Glutamatergic neuron (in vitro differentiated cells): ENCODE measurements at places on chromosomes 1 and 21.

DNA sequence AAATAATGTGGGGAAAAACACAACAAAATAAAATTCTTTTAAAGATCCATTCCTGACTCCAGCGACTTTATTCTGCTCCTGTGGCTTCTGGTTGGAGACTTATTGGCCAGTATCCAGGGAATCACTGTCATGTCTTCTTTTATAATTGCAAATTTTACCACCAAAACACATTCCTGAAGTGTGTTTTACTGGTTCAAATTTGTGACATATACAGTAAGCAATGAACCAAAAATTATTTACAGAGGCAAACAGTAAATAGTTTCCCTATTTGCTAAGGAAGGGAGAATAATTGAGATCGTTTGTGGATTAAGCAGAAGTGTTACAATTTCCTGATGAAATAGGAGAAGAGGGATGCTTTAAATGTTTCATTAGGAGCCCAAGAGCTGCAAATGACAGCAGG lies 118.7 kb downstream of the ZNF281 start:
- peaks cover 22% of the 10 kb centered on the region for H3K4me1 ChIP-seq
- no peak for DNase-seq
- H3K36me3 ChIP-seq: no peaks in the 10 kb centered on the region

- peaks cover 12% of the 10 kb centered on the region for H3K4me1 ChIP-seq
- H3K4me3 ChIP-seq: no peak overlapping the region
- no peaks in the 10 kb centered on the region for H3K36me3 ChIP-seq
- no peak for DNase-seq
- no peak overlapping the region for H3K27ac ChIP-seq
Observed at GRCh38 chr1:17113963-17114362, 5.3 kb downstream of the PADI2 start.

GRCh38 chr1:168340781-168341482 lies 60.3 kb downstream of the TBX19 start:
- no peak overlapping the region for H3K27ac ChIP-seq
- H3K4me3 ChIP-seq: no peak overlapping the region
- no peak for DNase-seq

DNA sequence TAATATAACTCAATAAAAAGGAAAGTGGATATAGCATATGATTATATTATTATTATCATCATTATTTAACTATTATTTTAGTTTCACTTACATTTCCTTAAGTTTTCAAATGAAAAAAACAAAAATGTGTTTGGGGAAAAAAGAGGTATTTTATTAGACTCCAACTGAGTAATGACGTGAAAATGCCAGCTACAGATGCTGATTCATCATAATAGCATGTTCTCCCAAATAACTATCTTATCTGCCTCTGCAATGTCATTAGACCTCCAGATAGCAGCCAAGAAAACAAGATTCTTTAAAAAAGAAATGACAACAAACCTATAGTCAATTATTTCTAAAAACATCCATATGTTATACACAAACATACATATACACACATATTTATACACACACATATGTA lies 1071.9 kb upstream of the TMPRSS15 start:
- H3K4me3 ChIP-seq: no peak overlapping the region
- H3K27me3 ChIP-seq: no peaks in the 10 kb centered on the region
- H3K4me1 ChIP-seq: no peaks in the 10 kb centered on the region
- H3K36me3 ChIP-seq: no peaks in the 10 kb centered on the region

DNA sequence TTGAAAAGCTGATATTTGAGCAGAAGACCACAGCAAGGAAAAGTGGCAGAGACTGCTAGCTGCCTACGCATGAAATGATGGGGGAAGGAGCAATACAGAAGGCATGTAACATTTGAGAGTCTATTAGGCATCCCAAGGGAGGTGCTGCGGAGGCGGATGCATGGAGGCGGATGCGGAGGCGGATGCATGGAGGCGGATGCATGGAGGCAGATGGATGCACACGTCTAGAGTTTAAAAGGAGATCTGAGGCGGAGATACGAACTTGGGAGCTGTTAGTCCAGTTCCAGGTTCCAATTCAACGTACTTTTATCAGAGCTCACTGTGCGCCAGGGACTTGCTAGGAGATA lies 744 bp upstream of the DDX20 start:
- peak overlapping the region; percentile 94 for H3K4me3 ChIP-seq
- peaks cover 20% of the 10 kb centered on the region for H3K4me1 ChIP-seq

DNA sequence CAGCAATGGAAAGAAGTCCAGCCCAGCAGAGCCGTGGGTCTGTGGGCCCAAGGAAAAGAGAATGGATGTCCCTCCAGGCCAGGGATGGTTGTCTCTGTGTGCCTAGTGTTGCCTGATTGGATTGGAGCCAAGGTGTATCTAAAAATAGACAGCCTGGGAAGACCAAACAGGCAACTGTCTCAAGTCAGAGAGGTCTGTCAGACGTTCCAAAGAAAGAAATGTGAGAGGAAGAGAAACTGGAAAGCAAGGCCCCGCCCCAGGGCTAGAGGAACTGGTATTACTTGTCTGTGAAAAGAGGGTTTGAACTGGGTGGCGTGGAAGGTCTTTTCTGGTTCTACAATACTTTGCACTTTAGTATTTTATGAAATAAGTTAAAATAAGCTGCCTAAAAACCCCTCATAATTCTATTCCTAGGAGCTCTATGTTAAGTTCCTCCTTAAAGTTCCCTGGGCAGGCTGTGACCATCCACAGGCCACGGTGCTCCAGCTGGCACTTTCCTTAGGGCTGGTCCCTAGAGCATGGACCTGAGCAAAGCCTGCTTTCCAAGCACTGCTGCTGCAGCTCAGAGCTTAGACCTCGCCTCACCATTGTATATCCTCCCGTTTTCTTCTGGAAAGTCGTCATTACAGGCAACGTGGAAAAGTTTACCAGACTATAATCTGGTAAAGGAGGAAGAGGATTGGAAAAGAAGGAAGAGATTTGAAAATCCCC lies 151.6 kb downstream of the DISC1 start:
- peaks cover 33% of the 10 kb centered on the region for H3K4me1 ChIP-seq
- no peak overlapping the region for H3K4me3 ChIP-seq
- no peaks in the 10 kb centered on the region for H3K36me3 ChIP-seq
- no peak for DNase-seq
- peaks cover 6% of the 10 kb centered on the region for H3K27me3 ChIP-seq

- H3K36me3 ChIP-seq: no peaks in the 10 kb centered on the region
- H3K4me3 ChIP-seq: no peak overlapping the region
- no peaks in the 10 kb centered on the region for H3K27me3 ChIP-seq
- no peak overlapping the region for H3K27ac ChIP-seq
Observed at GRCh38 chr1:231016966-231017365, 23.1 kb downstream of the FAM89A start.

DNA sequence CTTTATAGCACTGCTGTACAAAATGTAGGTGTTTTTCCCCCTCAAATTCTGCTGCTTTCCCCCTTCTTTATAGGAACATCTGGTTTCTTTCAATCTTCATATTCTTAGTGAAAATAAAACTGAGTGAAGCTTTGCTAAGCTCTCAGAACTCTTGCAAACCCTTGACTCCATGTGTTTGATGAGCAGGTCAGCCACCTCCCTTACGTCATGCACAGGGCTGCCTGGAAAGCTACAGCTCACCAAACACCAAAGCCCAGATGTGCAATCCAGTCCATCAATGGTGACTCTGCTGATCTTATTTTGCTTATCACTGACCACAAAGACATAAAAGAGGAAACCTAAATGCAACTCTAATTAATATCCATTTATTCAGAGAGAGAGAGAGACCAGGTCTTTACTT lies 5.5 kb downstream of the CACNA1E start:
- peaks cover 5% of the 10 kb centered on the region for H3K4me1 ChIP-seq
- peaks cover 12% of the 10 kb centered on the region for H3K27me3 ChIP-seq

DNA sequence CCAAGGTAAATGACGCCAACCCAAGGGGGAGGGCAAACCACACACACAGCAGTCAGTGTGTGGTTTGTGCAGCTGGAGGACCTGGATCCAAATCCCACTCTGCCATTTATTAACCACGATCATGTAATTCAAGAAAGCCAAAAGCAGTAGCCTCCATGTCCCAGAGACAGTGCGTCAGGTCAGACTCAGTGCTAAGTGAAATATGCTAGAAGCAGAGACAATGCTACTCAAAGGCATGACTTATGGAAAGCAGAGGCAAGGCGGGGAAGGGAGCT lies 13.6 kb downstream of the TTC39A start:
- peaks cover 16% of the 10 kb centered on the region for H3K4me1 ChIP-seq
- H3K27ac ChIP-seq: no peak overlapping the region
- no peak overlapping the region for H3K4me3 ChIP-seq
- no peak for DNase-seq
- H3K27me3 ChIP-seq: peaks cover 11% of the 10 kb centered on the region
- H3K36me3 ChIP-seq: peaks cover 5% of the 10 kb centered on the region

GRCh38 chr1:216005916-216006315 lies 417.3 kb downstream of the USH2A start:
- no peak for DNase-seq
- H3K4me3 ChIP-seq: no peak overlapping the region
- H3K36me3 ChIP-seq: peaks cover 7% of the 10 kb centered on the region
- H3K27me3 ChIP-seq: no peaks in the 10 kb centered on the region

DNA sequence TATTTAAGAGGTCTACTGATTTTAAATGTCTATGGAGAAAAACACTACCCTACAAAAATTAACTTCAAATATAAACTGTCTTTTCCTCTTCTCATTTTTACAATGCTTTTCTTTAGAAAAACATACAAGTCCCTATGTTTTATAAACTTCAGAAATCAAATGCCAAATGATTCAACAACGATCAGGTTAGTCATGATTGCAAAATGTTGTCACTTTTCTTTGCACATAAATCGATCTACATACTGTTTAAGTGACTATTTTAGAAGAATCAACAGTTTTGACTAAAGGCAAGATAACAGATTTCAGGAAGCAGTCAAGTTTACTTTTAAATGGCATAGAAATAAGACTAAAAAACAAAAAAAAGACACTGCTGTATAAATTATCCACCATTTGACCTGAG lies 168.7 kb downstream of the GPATCH2 start:
- H3K4me3 ChIP-seq: no peak overlapping the region
- H3K27me3 ChIP-seq: no peaks in the 10 kb centered on the region
- DNase-seq: no peak
- peaks cover 6% of the 10 kb centered on the region for H3K36me3 ChIP-seq

- H3K36me3 ChIP-seq: no peaks in the 10 kb centered on the region
- no peaks in the 10 kb centered on the region for H3K4me1 ChIP-seq
- no peak overlapping the region for H3K27ac ChIP-seq
Observed at GRCh38 chr1:215226757-215227156, 144.2 kb downstream of the KCNK2 start.

- no peak for DNase-seq
- no peak overlapping the region for H3K4me3 ChIP-seq
- H3K36me3 ChIP-seq: no peaks in the 10 kb centered on the region
Observed at GRCh38 chr1:61313906-61314422, 231.6 kb downstream of the NFIA start.

DNA sequence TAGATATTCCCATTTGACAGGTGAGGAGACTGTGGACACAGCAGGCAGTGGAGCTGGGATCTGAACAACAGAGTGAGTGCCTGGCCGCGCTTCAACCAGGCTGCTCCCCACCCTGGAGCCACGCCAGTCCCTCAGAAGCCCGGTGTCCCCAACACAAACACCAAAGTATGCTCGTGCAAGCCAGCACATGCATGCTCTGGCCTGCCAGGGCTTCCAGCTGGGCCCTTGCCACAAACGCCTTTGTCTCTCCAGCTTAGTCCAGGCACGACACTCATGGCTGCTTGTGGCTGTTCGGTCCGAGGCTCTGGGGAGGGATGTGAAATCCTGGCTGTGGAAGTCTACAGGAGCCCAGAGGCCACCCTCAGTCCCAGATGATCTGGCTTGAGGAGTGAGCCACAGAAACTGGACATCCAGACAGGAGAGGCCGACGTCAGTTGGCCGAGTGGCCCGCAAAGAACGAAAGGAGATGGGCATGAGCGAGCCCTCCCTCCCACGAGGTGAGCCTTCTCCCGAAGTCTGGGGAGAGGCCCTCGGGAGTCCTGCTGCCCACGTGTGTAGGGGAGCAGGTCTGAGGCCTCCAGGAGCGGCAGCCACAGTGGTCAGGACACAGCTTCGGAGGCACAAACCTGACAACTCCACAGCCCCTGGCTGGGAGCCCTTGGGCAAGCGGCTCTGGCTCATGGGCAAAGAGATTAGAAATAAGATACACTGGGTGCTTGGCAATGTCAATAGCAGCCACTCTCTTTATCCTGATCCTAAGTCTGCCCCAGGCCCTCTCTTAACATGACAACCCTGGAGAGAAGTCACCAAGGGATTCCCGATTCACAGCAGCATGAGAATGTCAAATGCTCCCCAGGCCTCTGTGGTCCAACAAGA lies 117.1 kb upstream of the IFFO2 start:
- H3K27ac ChIP-seq: no peak overlapping the region
- H3K27me3 ChIP-seq: peaks cover 1% of the 10 kb centered on the region
- peaks cover 2% of the 10 kb centered on the region for H3K4me1 ChIP-seq

DNA sequence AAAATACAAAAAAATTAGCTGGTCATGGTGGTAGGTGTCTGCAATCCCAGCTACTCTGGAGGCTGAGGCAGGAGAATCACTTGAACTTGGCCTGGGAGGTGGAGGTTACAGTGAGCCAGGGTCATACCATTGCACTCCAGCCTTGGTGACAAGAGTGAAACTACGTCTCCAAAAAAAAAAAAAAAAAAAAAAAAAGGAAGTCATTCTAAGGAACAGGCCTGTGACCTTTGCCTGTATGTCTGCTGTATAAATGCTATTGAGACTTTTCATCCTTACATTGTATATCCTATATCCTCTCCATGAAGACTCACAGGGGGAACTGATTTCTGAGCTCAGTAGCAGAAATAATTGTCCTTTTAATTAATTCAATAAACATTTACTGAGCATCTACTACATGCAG lies 7.5 kb upstream of the CTPS1 start:
- no peak overlapping the region for H3K27ac ChIP-seq
- H3K27me3 ChIP-seq: peaks cover 7% of the 10 kb centered on the region
- H3K4me3 ChIP-seq: no peak overlapping the region
- peaks cover 5% of the 10 kb centered on the region for H3K36me3 ChIP-seq
- no peak for DNase-seq

DNA sequence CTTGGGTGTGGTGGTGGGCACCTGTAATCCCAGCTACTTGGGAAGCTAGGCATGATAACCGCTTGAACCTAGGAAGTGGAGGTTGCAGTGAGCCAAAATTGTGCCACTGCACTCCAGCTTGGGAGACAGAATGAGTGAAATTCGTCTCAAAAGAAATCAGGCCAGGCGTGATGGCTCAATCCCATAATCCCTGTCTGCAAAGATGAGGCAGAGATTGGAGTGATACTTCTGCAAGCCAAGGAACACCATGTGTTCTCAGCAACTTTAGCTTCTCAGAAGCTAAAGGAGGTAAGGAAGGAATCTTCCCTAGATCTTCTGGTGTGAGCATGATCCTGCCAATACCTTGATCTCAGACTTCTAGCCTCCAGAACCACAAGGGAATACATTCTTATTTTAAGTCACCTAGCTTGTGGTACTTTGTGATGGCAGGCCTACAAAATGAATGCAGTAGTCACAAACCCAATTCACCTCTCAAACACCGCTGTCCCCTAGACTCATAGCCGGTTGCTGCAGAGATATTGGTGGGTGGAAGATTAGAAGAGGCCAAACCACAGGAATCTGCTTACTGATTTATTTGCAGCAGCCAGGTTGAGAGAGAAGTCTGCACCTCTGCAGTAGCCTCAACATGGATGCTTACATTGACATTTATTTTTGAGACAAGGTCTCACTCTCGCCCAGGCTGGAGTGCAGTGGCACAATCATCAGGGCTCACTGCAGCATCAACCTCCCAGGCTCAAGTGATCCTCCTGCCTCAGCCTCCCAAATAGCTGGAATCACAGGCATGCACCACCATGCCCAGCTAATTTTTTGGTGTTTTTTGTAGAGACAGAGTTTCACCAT lies 18.6 kb downstream of the L1TD1 start:
- no peak for DNase-seq
- H3K36me3 ChIP-seq: peaks cover 21% of the 10 kb centered on the region
- H3K4me1 ChIP-seq: no peaks in the 10 kb centered on the region
- no peaks in the 10 kb centered on the region for H3K27me3 ChIP-seq
- H3K4me3 ChIP-seq: no peak overlapping the region
